Central memory CD8-positive, alpha-beta T cell (primary cell): ENCODE measurements at places on chromosomes 2 and 18.

DNA sequence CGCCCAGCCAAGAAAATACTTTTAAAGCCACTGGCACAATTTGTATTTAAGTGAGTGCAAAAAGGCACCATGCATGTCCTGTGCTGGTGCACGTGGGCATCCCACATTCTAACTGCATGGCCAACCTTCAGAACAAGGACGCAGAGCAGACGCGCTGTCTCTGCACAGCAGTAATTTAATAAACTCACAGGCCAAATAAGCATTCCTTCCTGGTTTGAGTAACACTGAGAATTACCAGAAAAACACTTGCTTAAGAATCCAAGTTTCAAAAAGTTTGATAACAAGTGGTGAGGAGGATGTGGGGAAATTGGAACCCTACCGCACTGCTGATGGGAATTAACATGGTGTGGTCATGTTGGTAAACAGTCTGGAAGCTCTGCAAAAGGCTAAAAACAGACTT lies 38.7 kb downstream of the RPL31 start:
- no peak for DNase-seq

DNA sequence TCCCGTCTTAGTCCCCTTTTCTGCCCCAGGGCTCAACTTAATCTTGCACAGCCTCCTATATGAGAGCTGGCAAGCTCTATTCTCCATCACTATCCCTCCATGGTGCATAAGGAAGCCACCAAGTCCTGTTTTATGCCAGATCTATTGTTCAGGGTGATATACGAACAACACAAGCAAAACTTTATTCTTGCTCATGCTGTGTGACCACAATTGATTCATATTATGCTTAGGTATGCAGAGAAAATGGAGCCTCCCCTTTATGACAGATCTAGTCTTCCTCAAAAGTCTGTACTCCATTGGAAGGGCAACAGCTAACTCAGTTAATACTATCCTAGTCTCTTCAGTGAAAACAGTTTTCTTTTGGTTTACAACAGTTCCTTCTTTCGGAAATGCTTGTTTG lies 94.0 kb upstream of the STON1 start:
- no peak for DNase-seq

DNA sequence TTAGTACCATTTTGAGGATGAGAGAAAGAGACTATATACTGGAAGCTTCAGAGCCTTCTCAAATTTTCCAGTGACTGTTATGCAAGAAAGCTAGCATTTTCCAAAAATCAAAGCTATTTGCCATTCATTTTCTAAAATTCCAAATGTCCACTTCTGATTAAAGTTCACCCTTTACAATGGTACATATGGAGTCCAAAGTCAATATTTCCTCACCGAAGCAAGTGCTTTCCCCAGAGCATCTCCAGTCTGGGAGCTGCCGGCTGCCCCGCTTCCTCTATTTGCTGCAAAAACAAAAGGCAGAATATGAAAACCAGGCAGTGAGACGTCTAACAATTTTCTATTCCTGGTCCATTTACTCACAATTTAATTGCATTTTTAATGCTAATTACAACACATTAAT lies 302.0 kb upstream of the CCDC68 start:
- no peak for DNase-seq

DNA sequence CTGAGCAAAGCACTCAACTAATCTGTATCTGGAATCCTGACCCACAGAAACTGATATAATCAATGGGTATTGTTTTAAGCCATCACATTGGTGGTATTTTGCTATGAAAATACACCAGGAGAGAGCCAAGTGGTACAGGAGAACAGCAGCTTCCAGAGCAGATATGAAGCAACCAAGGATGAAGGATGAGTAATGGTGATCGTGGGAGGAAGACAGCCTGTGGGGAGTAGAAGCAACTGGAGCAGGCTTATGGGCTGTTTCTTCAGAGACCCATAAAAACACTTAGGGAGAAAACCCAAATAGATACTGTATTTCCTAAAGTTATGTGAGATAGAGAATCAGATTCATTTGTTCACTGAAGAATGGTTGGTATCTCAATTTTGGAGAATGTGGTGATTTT lies 330.8 kb downstream of the NUP35 start:
- no peak for DNase-seq
